ENCODE measurements at places on chromosomes 7 and 10.
A peak's percentile ranks its signal among the peaks of the same experiment; 100 is the strongest.

DNA sequence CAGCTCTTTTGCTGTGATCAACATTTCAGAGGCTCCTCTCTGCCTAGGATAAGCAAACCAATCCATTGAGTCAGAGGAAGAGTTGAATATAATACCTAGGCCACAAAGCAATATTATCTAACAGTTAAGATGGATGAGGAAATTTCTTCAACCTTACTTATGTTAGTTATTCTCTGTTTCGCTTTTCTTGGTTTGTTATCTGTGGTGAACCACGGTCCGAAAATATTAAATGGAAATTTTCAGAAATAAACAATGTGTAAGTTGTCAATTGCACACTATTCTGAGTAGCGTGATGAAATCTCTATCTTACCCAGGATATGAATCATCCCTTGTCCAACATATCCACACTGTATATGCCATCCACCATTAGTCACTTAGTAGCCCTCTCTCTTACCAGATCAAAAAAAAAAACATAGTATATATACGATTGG lies 1.5 kb upstream of the HTR7 start:
- peak; percentile 73 for DNase-seq

GRCh38 chr7:30744075-30744417 lies 7.9 kb upstream of the INMT start:
- no peak for DNase-seq

- no peak for DNase-seq
Measured at GRCh38 chr7:133863362-133864061, 263.6 kb upstream of the LRGUK start.

DNA sequence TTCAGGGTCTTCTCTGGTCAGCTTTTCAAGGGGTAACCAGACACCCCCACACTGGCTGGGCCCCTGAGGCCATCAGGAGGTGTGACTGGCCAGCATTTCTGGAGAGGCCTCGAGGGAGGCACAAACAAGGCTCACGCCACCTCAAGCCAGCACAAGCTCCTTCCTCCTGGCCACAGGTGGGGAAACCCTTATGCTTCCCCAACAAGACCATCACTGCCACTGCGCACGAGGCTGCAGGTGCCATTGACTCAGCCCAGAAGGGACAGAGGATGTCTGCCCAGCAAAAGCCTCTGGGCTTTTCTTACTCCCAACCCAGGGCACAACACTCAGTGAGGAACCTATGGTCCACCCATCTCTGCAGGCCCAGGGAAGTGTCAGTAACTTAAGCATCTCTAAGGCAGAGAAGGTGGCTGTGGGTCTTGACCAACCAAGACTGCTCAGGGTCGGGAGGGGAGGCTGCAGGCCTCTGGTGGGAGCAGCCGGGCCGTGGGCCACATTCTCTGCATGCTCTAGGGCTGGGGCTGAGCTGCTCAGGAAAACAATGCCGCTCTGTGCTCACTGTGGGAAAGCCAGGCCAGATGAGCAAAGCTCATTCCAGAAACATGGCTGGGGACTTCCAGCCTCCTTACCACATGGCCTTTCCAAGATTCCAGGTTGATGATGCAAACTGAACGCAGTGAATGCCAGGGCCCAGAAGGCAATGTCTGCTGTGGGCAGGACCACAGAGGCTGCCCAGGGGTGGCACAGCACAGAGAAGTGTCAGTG lies 24.2 kb upstream of the RASSF4 start:
- peak; percentile 87 for DNase-seq

DNA sequence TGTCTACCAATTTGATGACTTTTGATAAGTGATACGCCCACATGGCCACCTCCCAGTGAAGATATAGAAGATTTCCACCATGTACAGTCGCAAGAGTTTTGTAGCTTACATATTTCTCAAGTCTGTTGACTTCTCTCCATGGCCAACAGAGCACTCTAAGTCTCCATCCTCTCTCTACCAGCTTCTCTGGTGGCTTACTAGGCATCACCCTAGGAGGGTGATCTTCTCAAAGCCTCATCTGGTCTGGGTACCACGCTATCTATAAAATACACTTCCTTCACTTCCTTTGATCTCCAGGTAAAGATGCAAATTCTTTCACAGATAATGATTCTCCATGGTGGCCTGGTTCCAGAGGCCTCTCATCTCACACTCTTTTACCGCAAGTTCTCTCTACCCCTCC lies 49.9 kb downstream of the CALN1 start:
- no peak for DNase-seq

- no peak for DNase-seq
Measured at GRCh38 chr7:28155019-28155660, 25.5 kb downstream of the JAZF1 start.

DNA sequence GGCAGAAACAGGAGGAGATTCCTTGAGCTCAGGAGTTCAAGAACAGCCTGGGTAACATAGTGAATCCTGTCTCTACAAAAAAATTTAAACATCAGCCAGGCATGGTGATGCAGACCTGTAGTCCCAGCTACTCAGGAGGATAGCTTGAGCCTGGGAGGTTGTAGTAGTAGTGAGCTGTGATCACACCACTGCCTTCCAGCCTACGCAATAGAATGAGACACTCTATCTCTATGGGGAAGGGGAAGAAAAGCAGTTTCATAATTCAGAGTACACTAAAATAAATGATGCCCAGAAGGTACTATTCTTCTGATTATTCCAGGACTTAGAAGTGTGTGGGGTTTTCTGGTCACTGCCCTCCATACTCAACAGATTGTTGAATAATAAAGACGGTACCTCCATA lies 177.3 kb downstream of the KMT2E start:
- DNase-seq: no peak

- DNase-seq: peak; percentile 48
Measured at GRCh38 chr7:157676456-157677255, 339.9 kb downstream of the DNAJB6 start.

- DNase-seq: no peak
Measured at GRCh38 chr10:92052741-92053140, 129.2 kb downstream of the BTAF1 start.

DNA sequence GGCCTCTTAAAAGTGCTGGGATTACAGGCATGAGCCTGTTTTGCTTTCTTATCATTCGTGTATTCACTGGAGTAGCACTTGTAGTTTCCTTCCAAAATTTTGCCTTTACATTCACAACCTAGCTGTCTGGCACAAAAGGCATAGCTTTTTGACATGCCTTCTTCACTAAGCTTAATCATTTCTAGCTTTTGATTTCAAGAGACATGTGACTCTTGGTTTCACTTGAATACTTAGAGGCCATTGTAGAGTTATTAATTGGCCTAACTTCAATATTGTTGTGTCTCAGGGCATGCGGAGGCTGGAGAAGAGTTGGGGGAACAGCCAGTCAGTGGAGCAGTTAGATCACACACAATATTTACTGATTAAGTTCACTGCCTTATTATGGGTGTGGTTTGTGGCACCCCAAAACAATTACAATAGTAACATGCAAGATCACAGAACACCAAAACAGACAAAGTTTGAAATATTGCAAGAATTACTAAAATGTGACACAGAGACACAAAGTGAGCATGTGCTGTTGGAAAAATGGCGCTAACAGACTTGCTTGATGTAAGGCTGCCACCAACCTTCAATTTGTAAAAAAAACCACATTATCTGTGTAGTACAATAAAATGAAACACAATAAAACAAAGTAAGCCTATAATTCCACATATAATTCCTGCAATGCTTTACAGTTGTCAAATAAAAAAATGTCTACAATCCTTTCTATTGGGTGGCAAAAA lies 43.1 kb downstream of the BRAF start:
- no peak for DNase-seq

DNA sequence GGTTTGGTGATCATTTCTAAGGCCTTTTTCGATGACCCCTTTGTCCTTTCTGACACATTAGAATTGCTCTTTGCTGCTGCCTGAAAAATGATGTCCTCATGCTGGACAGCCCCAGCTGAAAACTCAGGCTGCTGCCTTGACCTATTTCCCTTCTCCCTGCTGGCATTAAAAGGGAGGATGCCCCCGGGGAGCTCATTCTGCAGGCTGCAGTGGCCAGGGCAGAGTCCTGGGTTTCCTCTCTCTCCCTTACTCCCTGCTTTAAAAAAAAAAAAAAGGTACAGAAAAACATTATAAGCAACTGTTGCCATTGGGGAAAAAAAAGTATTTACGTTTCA lies 35.4 kb downstream of the LRRC4 start:
- no peak for DNase-seq

- no peak for DNase-seq
Measured at GRCh38 chr7:2476298-2476697, at the start of gene GRIFIN. GRIFIN (minus strand) TSS chr7:2476398; CDS start chr7:2476383, 15 bp downstream.

GRCh38 chr10:62740885-62741745 lies 63.4 kb upstream of the ADO start:
- no peak for DNase-seq

- DNase-seq: peak; percentile 29
Measured at GRCh38 chr7:6375348-6376101, 72.2 kb downstream of the DAGLB start.

DNA sequence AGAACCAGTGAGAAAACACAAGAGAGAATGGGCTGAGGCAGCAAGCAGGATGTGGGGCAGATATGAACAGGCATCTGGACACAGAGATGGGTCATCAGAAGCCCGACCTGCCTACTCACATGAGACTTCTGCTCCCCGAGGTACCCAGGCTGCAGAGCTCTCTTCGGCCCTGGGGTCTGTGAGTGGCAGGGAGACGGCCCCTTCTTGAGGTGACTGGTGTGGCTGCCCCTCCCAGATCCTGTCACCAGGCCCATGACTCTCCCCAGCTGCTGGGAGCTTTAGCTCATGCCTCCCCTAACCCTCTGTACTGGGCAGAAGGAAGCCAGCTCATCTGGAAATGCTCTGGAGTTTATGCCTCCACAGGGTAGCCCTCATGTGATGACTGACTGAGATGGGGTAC lies 157.6 kb upstream of the PCBD1 start:
- no peak for DNase-seq

DNA sequence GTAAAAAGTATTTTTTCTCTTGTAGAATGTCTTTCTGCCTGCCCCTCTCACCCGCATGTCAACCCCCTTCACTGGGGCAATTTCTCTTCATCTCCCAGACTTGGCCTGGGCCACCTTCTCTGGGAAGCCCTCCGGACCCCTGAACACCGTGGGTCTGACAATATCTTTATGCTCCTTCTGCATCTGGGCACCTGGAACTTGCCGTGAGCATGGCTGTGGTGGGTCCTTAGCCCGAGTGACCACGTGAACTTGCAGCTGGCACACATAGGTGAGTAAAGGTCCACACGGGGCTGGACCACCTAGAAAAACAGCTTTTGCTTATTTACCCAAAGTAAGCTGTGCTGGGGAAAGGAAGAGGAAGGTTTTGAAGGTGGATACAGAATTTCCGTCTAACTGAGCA lies 600.2 kb downstream of the DNAJB6 start:
- no peak for DNase-seq

DNA sequence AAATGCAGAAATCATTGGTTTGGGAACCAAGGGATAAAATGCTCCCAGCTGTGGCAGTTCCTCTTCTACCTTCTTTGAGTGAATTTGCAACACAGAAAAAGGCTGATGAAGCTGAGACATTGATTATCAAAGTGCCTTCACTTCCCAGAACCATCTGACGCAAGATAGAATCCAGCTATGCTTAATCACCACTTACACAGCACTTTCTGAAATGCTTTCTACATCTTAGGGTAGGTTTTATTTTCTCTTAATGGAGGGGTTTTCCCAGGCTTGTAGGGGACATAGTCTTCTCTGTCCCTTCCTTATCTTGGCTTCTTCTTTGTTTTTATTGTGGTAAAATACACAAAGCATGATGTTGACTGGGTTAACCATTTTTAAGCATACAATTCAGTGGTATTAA lies 332.6 kb upstream of the ZNF32 start:
- no peak for DNase-seq
